ENCODE measurements at places on chromosomes 2 and 18.

DNA sequence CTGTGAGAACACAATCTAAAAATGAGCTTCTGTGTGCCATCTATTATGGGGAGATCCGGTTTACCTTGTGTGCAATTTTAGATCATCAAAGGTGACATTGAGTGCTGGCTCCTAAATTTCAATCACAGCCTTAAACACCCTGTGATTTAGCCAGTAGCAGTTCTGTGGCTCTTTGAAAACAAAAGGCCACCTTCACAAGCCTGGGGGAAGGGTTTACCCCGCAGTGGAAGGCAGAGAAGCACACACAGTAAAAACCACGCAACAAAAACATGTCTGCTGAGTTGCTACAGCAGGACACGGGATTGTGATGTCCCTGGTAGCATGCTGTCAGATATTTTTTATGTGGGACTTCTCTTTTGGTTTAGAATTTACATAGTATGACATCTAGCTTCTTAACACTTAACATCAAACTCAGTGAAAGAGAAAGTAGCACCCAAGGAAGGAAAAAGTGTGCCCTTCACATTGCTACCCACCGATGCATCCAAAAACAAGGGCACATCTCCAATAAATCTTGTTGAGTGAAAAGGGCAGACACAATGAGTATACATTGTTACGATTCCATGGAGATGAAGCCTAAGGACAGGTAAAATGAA, 56.1 kb upstream of the RNF152 start:
- DNase-seq: no peak

- DNase-seq: no peak
Observed at GRCh38 chr2:174026122-174026845, 61.1 kb upstream of the SP3 start.

GRCh38 chr2:85308896-85309555, 18.8 kb downstream of the TGOLN2 start:
- no peak for DNase-seq

DNA sequence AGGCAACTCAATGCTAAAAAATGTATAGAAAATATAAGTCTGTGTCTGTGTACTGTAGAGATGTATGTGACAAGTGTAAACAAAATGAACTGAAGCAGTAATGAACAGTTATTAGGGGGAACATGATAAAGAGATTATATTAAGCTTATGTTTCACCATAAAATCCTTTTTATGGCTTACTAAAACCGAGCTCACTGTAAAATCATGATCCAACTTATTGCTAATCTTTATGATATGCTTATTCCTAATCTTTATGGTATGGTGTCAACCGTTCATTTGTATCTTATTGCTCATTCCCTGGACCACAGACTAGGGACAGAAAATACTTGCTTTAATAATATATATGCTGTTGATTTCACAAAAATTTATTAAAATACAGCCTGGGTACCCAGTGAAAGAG, 62.1 kb downstream of the TNFRSF11A start:
- DNase-seq: no peak
